ENCODE measurements at places on chromosomes 13 and 19. TPM values are rescaled to one million over a fixed set of nuclear protein-coding genes. Genes with fewer than 3 reads are reported as not detected.
A peak's percentile ranks its signal among the peaks of the same experiment; 100 is the strongest.

DNA sequence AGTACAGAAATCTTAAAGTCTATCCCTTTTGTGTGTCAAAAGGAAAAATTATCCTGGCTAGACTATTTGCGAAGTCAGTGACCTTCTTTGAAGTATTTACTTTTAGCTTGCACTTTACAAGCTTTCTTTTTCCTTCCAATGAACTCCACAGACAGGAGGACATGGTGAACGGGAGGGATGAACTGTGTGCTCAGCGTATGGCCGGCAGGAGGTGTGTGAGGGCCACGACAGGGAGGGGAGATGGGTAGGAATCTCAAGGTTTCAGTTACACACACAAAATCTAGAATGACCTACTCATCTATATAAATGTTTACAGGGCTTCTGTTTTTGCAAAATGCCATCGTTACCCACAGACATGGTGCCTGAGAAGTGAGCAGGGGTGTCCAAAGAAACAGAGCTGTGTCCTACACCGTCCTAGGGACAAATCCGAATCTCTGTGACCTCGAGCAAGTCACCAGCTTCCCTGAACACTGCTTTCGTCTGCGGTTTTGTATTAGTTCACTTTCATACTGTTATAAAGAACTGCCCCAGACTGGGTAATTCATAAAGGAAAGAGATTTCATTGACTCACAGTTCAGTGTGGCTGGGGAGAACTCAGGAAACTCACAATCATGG, 537.2 kb downstream of the LIG4 start:
- no peak overlapping the region for H3K27ac ChIP-seq
- H3K4me3 ChIP-seq = no peak overlapping the region
- H3K27me3 ChIP-seq = peaks cover 1% of the 10 kb centered on the region
- H3K4me1 ChIP-seq = no peaks in the 10 kb centered on the region
- no peak for DNase-seq
- H3K36me3 ChIP-seq = no peaks in the 10 kb centered on the region

DNA sequence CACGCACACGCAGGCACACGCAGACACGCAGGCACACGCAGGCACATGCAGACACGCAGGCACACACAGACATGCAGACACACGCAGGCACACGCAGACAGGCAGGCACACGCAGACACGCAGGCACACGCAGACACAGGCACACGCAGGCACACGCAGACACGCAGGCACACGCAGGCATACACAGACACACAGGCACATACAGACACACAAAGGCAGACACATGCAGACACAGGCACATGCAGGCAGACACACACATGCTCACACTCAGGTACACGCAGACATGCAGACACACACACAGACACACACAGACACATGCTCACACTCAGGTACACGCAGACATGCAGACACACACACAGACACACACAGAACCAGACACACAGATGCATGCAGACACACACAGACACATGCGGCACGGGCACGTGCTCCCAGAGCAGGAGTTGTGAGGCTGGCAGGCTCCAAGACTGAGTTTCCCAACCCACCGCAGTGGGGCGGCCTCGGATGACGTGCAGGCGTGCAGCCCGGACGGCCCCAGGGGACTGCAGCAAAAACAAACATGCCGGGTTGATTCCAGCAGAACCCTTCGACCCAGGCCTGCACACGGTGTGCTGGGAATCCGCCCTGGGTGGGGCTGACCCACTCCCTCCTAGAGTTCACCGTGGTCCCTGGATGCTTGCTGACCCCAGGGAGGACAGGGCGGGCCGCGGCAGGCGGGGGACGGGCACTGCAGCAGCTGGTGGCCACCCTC, 100.0 kb downstream of the GADD45B start:
- H3K36me3 ChIP-seq = no peaks in the 10 kb centered on the region
- H3K4me3 ChIP-seq = no peak overlapping the region
- no peaks in the 10 kb centered on the region for H3K27me3 ChIP-seq
- H3K4me1 ChIP-seq = peaks cover 22% of the 10 kb centered on the region
- peak; percentile 39 for DNase-seq
- peak overlapping the region; percentile 87 for H3K27ac ChIP-seq

DNA sequence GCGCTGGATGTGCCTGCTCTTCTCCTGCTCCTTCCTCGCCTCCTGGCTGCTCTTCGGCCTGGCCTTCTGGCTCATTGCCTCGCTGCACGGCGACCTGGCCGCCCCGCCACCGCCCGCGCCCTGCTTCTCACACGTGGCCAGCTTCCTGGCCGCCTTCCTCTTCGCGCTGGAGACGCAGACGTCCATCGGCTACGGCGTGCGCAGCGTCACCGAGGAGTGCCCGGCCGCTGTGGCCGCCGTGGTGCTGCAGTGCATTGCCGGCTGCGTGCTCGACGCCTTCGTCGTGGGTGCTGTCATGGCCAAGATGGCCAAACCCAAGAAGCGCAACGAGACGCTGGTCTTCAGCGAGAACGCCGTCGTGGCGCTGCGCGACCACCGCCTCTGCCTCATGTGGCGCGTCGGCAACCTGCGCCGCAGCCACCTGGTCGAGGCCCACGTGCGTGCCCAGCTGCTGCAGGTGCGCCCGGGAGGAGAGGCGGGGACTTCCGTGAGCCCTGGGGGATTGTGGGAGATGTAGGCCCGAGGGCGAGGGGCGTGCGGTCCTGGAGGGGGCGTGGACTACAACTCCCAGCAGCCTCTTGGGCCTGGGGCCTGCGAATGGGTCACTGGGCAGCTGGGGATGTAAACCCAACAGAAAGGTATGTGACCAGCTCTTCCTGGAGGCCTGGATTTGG, 6.7 kb downstream of the KCNJ14 start:
- DNase-seq = no peak
- peaks cover 8% of the 10 kb centered on the region for H3K36me3 ChIP-seq
- H3K27ac ChIP-seq = no peak overlapping the region
- no peak overlapping the region for H3K4me3 ChIP-seq

DNA sequence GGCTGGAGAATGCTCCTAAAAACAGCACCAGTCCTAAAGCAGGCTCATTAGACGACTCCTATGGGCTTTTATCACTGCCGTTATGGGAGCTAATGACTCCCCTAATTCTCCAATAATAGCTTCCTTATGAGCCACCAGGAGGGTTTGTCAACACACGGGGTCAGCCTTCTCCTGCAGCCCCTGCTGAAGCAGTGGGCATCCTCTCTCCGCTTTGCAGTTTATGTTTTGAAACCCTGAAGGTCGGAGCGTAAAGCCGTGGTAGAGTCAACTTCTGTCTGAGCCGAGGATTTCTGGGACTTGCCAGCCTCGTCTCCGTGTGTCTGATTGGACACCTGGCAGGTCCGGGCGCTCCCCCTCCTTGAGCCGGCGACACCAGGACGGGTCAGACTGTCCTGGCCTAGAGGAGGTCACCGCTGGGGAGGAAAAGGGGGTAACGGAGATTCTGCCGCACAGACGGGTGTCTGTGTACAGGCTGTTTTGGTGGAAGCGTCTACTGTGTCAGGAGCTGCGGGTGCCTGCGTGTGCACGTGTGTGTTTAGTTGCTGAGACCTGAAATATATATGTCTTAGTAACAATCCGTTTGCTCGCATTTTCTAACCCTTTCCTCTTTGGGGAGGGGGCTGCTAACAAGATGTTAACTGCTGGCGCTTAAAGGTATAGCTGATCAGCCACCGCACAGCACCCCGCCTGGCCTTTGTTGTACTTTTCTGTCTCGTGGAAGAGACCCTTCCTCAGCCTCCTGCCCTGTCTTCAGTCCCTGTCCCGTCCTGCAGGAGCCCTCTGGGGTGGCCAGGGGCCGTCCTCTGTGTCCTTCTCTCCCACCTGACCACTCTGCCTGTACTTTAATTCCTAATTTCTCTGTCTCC, 1.9 kb downstream of the KDM4B start:
- H3K4me3 ChIP-seq = peak overlapping the region; percentile 92
- peaks cover 37% of the 10 kb centered on the region for H3K4me1 ChIP-seq
- H3K36me3 ChIP-seq = no peaks in the 10 kb centered on the region
- DNase-seq = no peak
- H3K27ac ChIP-seq = peak overlapping the region; percentile 79

NKPD1 gene
- total RNA-seq = 0.54 TPM

CYP4F8 gene
- total RNA-seq = not detected
